ENCODE measurements at places on chromosomes 11 and 22.

DNA sequence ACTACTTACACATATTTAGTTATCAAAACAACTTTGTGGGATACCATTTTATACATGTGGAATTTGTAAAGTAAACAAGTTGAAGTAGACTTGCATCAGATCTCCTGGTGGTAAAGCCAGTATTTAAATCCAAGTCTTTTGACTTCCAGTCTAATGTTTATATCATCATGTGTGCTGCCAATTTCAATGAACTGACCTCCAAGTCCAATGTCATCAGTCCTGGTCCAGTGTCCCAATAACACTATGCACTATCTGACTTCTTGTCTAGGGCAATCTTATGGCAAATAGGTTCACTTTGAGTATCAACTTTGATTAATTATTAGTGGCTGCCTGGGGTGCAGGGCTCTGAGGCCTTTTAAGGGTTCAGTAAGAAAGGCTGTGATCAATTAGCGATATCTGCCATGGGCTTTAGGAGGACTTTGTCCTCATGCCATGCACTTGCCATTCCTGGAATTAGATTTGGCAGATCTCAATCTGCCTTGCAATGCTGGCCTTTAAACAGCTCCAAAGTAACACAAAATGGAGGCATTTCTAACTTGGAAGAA, 9.6 kb upstream of the PTS start:
- DNase-seq = no peak

DNA sequence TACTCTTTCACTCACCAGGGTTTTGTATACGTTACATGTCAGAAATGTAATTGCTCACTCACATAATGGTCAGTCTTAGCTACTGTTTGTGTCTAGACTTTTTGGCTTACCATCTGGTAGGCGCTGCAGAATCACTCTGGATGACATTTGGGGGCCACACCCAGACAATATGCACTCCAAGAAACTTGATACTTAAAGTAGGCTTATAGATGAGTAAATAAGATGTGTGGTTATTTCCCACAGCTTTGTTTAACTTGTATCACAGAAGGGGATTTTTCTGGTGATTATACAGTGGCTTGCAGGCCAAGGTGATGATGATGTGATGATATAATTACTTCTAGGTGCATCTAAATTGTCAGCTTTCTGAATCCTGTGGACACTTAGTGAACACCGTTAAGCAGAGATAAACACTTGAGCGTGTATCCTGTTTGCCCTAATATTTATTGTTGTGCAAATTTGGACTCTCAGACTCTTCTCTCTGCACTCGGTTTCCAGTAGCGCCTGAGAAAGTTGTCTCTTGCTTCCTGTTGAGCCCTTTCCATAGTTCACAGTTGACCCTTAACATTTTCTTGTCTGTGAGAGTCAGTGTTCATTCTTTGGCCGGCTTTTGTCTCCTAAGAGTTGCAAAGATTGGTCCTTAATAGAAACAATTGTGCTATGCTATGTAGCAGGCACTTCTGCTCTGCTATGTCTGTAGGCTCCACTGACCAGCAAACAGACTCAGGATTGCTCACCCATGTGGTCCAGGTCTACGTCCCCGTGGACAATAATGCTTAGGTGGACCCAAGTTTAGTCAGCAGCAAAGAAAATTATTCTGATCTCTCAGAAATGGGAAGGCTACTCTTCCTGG, 89.3 kb downstream of the PRR5L start:
- DNase-seq = no peak

DNA sequence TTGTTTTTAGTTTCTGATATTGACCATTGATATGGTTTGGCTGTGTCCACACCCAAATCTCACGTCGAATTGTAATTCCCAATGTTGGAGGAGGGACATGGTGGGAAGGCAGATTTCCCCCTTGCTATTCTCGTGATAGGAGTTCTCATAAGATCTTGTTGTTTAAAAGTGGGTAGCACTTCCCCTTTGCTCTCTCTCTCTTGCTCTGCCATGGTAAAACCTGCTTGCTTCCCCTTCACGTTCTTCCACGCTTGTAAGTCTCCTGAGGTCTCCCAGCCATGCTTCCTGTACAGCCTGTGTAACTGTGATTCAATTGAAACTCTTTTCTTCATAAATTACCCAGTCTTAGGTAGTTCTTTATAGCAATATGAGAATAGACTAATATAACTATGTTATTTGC, 203.6 kb upstream of the CHORDC1 start:
- DNase-seq = no peak

DNA sequence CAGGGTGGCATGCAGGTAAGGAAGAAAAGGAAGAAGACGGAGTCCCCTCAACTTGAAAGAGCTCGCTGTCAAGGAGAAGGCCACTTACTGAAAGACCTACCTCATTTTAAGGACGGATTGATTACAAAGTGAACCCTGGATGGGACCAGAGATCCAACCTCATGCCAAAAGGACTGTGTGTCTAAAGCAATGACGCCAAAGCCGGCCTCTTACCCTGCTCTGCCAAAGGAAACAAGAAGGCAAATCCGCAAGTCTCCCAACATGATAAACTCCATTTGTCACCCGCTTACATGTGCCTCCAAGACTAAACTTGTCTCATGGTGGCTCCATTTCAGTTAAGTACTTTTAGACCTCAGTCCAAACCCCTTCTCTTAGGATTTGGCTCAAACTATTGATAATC, 148.7 kb upstream of the MTMR2 start:
- DNase-seq = no peak
